ELF-1 (cell line): ENCODE measurements at places on chromosomes 4 and X.
A peak's percentile ranks its signal among the peaks of the same experiment; 100 is the strongest.

DNA sequence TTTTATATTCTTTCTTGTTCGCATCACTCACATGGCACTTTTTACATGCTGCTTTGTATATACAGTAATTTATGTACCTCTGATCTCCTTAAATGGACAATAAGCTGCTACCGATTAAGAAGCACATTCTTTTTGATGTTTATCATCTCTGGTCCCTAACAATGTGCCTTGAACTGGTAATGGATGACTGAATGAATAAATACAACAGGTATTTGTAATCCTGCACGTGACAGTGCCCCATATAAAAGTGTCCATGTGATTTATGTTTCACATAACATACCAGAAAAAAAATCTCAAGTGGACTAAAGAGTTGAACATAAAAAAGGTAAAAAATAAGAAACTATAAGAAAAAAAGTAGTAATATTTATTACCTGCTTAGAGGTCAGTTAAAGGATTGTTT, 7.7 kb upstream of the SLAIN2 start:
- DNase-seq = no peak

GRCh38 chr4:188606635-188607034, 467.4 kb downstream of the TRIML1 start:
- DNase-seq = no peak

DNA sequence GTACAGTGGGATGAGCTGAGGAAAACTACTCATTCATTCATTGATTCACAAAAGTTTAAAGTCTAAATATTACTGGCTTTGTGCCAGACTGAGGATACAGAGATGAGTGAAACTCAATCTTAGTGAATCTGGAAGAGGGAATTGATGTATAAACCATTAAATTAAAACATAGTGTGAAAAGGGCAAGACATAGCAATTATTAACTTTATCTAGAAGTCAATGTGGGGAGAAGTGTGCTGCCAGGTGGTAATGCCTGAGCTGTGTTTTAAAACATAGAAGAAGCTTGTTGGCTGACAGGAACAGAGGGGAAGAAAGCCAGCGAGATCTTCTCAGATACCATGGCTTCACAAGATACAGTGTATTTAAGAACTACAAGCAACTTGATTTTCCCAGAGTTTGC, 153.4 kb downstream of the BMPR1B start:
- no peak for DNase-seq

GRCh38 chrX:148288451-148288850, 212.0 kb upstream of the AFF2 start:
- DNase-seq = no peak

- DNase-seq = no peak
These were observed 102.4 kb upstream of the LIMCH1 start for GRCh38 chr4:41435510-41435909.

DNA sequence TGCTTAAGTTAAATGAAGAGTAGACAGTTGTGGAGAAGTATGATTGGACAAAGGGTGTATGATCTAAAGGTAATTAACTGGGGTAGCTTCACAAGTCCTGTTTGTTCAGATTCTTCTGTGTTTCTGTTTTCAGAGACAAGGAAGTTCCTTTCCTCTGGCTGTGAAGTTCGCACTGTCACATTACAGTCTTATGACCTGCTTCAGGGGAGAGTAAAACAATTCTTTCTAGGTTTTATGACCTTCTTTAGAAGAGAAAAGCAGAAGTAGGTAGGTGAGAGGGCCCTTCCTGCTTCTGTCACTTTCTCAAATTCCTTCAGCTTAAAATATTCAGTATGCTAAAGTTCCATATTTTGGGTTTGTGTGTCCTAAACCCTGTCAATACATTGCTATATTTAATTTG, 211.9 kb downstream of the SOX3 start:
- DNase-seq = peak; percentile 34

- no peak for DNase-seq
These were observed 8.4 kb upstream of the MSX1 start for GRCh38 chr4:4851081-4851480.

DNA sequence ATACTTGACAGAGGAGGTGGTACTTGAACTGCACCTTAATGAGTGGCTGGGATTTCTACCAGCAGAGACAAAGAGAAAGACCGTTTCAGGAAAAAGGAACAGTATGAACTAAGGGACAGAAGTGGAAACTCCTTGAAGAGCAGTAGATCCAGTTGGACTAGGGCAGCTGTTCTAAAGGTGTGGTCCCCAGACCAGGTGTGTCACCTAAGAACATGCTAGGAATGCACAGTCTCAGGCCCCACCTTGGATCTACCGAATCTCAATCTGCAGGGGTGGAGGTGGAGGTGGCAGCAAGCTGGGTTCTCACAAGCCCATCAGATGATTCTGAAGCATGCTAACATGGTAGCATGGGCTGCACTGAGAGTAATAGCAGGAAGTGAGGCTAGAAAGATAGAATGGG, 22.3 kb downstream of the DAPP1 start:
- no peak for DNase-seq
